ELR (cell line): ENCODE measurements at places on chromosomes 4 and X.
A peak's percentile ranks its signal among the peaks of the same experiment; 100 is the strongest.

DNA sequence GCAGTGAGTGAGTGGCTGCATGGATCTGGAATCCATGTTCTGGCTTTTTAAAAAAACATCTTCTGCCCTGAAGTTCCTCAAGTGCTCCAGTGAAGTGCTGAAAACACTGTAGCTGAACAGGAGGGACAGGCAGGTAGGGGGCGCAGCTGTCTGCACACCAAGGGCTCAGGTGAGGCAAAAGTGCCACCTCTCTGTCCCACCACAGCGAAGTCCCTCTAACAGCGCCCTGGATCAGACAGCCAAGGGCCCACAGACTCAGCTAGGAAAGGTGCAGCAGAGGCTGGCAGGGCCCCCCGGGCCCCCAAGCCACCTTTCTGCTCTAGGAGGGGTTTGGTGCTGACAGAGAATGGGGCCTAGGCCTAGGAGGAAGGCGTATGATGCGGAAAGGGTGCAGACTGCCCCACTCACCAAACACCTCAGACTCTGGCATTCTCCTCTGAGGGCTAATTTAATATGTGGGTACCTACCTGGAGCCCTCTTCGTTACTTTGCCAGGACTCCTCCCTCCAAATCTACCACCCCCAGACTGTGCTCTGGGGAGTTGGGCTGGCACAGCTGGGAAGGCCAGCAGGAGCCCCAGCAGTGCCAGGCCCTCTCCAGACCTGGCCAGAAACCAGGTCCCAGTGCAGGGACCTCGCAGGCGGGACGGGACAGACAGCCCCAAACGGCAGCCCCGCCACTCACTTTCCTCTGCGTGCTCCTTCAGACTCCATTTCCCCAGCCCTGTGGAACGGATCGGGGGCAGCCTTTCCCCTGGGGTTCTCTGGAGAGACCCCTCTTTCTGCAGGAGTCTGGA lies 73.7 kb downstream of the ENPP6 start:
- no peak for DNase-seq

GRCh38 chr4:64539234-64539849 lies 130.1 kb upstream of the TECRL start:
- peak; percentile 65 for DNase-seq

DNA sequence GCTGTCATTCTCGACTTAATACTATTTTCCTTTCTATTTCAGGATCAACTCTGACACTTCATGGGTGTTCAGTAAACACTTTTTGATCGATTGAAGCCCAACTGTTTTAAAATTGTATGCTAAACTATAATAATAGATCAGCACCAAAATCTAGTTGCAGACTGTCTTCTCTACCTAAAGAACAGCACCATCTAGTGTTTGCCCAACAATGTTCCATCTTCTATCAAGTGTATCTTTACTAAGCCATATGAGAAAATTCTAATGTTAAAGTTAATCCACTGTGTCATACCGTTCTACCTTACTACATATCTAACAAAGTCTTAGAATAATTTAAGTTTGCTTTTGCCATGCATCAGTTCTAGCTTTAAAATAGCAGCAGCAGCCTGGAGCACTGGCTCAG lies 113.0 kb upstream of the PRDX4 start:
- DNase-seq = peak; percentile 54

- DNase-seq = no peak
Measured at GRCh38 chrX:122913764-122914163, 270.3 kb upstream of the GRIA3 start.

DNA sequence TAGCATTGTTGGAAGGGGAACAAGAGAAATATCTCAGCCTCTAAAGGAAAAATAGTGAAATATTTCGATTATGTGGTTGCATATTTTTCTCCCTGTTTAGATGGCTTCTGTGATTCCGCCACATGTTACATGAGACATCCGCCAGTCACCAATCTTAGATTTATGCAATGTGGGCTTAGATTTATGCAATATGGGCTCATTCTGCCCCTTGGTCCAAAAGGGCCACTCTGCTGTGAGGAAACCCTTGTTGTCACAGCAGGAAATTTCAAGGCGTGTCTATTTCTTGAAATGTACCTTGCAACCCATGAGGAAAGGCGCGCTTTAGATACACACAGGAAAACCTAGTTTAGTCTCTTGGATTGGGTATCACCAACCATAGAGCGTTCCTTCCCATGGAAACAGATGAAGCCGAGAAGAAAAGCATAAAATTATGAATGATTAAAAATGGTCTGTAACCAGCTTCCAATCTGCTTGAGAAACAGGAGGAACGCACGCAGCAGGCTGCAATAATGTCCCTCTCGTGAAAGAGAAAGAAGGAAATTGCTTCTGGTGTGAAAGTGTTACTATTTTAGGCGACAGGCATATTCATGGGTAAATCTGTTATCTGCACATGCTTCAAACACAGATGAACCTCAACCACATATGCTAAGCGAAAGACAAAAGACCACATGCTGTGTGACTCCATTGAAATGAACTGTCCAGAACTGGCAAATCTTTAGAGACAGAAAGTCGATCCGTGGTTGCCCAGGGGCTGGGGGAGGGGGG lies 3.7 kb downstream of the RS1 start:
- no peak for DNase-seq

DNA sequence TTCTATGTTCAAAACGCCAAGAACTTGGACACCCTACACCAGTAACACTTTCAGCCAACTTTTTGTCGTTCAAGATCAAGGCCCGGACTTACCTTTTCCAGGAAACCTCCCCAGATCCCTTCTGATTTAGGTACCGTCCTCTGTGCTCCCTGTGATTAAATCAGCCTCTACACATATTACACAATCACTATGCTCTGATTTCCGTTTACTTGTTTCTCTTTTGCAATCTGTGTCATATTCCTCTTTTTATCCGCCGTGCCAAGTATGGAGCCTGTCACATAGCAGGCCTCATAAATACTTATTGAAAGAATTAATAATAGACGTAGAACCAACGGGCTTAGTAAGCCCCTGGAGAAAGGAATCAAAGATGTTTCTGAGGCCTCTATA lies 722 bp upstream of the TMEM33 start:
- no peak for DNase-seq

DNA sequence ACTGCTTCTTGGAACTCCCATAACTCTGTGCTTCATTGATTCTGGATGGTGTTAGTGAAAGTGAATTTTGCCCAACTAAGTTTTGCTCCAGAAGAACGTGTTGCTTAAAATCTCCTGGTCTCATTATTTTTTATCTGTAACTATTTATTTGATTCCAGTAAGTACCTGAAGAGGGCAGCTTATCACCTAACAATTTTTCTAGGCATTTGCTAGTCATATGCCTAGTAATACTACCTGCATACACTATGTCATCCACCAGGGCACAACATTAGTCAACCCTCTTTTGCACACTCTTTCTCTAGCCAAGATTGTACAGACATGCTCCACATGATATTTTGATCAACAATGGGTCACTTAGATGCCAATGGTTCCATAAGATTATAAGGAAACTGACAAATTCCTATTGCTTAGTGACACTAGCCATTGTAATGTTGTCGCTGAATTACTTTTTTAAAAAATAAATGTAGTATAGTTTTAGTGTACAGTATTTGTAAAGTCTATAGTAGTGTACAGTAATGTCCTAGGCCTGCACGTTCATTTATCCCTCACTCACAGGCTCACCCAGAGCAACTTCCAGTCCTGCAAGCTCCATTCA lies 499.9 kb upstream of the AADAT start:
- DNase-seq = peak; percentile 67

DNA sequence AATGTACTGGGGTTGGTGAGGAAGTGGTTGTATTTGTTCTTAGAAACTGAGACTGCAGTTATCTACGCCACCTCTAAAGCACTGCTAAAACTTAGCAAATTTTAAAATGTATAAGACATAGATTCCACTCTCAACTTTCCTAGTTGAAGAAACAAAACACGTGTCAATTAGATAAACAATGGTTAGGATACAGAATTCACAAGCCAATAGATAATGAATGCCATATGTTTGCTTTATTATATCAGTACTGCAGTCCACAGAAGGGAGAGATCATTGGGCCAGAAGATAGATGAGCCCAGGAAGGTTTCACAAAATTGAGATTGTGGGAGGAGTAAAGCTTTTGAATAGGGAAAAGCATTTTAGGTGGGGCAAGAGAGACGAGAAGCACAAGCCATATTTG lies 14.3 kb downstream of the TMEM33 start:
- DNase-seq = no peak

GRCh38 chr4:949656-950055 lies 17.4 kb downstream of the TMEM175 start:
- no peak for DNase-seq

- DNase-seq = no peak
Measured at GRCh38 chrX:136488706-136489105, 959 bp downstream of the BRS3 start.
